Keratinocyte (primary cell): ENCODE measurements at places on chromosomes 11 and 22. TPM values are rescaled to one million over a fixed set of nuclear protein-coding genes. Genes with fewer than 3 reads are reported as not detected.

The CSF2RB gene
- polyA plus RNA-seq: 0.02 to 0.08 TPM (median 0.08 TPM) in 3 replicates

The MMP27 gene
- not detected in 3 replicates for polyA plus RNA-seq

The LRRC75B gene
- 4.3 to 10.5 TPM (median 4.9 TPM) in 3 replicates for polyA plus RNA-seq

The DYNC2H1 gene
- 10.3 to 18.5 TPM (median 15.2 TPM) in 3 replicates for polyA plus RNA-seq

The EMID1 gene
- polyA plus RNA-seq: not detected in 3 replicates

The SMCO4 gene
- 1.5 to 3.8 TPM (median 1.9 TPM) in 3 replicates for polyA plus RNA-seq

GRCh38 chr11:65988791-65989592 is 13.0 kb downstream of the EIF1AD start:
- DNase-seq: peak; percentile 92

DNA sequence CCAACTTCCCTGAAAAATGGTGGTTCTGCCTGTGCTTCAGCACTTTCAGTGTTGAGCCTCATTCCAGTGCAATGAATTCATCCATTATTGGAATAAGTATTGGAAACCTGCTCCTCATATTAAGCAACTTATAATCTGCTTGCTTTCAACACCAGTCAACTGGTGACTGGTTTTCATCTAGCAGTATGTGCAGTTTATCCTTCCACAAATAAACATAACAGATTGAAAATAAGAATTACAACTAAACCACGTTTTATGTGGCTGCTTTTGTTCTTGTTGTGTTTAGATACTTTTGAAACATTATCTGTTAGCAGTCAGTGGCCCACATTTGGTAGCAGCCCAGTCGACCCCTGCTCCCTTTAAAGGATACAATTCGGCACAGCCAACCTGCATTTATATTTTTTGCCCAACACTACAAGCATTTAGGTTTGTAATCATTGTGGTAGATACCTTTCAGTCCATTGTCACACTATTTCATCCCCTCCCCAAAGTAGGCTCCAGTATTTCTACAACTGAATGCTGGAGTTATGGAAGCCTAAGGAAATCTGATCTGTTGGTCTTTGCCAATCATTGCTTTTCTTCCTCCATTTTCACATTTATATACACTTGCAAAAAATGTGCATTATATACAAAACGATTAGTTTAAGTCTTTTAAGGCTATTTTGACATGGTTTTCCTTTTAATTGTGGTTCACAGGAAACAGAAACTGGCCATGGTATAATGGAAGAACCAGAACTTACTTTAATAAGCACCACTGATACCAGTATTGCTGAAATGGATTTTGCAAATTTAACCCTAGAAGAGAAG is 13.1 kb downstream of the TAF1D start:
- DNase-seq: no peak

- DNase-seq: no peak
Measured at GRCh38 chr22:42134100-42135020, 3.8 kb upstream of the CYP2D6 start.

DNA sequence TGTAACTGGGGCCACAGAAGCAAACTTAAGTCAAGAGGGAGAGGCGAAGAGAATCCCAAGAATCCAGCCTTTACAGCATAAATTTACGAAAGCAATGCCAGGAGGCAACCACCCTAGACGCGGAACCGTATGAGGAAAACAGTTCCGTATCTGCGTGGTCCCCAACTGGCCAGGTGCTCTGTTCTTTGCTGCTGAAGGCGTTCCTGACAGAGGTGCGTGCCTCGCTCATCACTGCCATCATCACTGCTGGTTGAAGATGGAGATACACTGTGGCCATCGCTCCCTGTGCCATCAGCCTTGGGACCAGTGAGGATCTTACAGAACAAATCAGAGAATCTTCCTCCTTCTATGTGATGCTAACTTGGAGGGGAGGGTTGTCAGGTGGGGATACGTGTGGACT is 270.5 kb upstream of the B3GAT1 start:
- no peak for DNase-seq

GRCh38 chr22:41028841-41029240 is 63.6 kb upstream of the EP300 start:
- DNase-seq: no peak

GRCh38 chr11:1233351-1234053 is 10.6 kb downstream of the MUC5B start:
- no peak for DNase-seq

GRCh38 chr11:47467357-47467756 is 18.4 kb upstream of the RAPSN start:
- DNase-seq: no peak

GRCh38 chr11:66386171-66387069 is 14.9 kb upstream of the SLC29A2 start:
- DNase-seq: no peak

DNA sequence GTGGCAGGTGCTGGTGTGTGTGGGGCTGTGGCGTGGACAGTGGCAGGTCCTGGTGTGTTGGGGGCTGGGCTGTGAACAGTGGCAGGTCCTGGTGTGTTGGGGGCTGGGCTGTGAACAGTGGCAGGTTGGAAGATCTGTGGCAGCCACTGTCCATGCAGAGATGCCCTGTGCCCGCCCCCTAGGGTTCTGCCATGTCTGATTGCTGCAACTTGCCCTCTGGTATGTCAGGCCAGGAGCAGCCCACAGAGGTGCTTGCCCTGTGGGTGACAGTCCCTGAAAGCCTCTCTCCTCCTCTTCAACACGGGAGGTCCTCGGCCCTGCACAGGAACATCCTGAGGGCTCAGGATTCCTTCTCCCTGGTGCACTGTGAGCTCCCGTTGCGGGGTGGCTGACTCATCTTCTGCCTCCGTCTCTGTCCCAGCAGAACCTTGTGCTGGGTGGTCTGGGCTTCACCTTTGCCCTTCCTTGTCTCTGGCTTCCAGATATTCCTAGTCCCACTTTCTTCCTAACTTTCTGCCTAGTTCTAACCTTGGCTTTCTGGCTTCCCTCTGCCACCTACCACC is 13.5 kb downstream of the OPCML start:
- DNase-seq: no peak

GRCh38 chr11:111829185-111829968 is 42.0 kb downstream of the ALG9 start:
- DNase-seq: no peak

GRCh38 chr11:1693327-1694063 is 3.5 kb upstream of the KRTAP5-6 start:
- DNase-seq: no peak

GRCh38 chr11:75924966-75925784 is 110.2 kb downstream of the UVRAG start:
- no peak for DNase-seq

GRCh38 chr11:16925561-16926065 is 88.6 kb downstream of the PLEKHA7 start:
- DNase-seq: peak; percentile 23

DNA sequence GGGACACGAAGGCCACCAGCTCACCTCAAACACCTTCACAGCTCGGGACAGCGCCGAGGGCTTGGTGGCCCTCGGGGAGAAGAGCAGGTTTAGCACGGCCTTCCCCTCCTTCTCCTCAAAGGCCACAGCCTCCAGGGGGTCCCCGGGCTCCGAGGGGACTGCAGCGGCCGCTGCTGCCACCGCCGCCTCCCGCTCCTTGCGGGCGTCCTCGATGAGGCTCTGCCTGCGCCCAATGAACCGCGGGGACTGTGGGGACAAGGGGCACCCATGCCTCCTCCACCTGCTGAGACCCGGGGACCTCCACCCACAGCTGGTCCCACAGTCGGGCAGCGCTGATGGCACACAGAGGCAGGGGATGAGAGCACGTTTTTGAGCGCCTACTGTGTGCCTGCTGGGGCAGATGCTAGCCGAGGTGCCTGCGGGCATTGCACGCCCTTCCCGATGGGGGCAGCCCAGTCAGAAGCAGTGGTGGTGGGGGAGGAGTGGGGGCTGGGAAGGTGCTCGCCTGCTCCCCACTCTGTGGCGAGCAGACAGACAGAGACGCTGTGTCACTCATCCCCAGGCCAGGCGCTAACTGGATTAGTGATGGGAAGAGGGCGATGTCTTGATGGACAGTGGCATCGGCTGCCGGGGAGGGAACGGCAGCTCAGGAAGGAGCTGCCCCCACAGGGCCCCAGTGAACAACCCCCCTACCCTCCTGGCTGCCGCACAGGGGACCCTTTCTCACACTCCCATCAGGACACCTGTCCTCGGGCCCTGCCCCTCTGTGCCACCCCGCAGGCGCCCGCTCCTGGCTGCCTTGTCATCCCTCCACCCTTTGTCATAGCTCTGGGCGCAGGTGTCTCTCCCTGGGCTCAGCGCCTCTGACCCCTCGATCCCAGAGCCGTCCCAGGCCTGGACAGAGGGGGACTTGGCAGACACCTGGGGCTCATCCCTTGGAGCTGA is 1.7 kb downstream of the TH start:
- DNase-seq: no peak

GRCh38 chr11:128830290-128831173 is 36.6 kb downstream of the KCNJ1 start:
- DNase-seq: no peak

- DNase-seq: no peak
Measured at GRCh38 chr11:130760515-130761125, 155.7 kb downstream of the SNX19 start.

DNA sequence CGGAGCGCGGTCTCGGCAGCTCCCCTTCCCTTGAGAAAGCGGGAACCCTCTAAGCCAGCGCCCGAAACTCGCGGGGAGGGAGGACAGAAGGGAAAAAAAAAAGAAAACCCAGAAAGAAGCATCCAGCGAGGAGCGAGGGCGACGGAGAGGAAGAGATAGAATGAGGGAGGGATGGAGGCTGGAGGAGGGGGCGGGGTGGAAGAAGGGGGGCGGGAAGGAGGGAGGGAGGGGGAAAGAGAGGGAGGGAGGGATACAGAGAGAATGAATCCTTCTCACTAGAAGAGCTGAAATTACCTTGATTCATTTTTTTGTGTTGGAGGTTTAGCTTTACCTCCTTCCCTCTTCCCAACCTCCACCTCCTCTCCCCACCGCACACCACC is 19.3 kb upstream of the BDNF start:
- DNase-seq: no peak

DNA sequence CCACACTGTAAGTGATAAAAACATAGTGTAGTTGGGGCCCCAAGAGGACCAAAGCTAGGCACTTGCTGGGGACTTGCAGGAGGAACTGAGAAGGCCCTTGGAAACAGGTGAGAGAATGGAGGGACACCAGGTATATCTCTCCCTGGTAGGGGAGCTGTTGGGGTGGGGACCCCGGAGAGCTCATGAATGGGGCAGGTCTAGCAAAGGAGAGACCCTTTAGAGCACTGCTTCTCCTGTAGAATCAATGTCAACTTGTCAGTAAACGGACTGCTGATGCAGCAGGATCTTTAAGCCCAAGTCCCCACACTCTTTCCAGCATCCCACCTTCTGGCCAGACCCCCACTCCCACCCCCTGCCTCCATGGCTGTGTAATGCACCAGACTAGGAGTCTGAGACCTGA is 109.6 kb upstream of the THY1 start:
- DNase-seq: no peak

- no peak for DNase-seq
Measured at GRCh38 chr22:19448076-19448607, 631 bp upstream of the C22orf39 start.
